ENCODE measurements at places on chromosomes 1 and 21.

GRCh38 chr21:33032434-33033047 lies 6.8 kb downstream of the OLIG2 start:
- no peak for DNase-seq

- no peak for DNase-seq
Measured at GRCh38 chr1:156615946-156616345, 3.3 kb upstream of the HAPLN2 start.

- DNase-seq: peak; percentile 21
Measured at GRCh38 chr1:84540759-84541158, 33.5 kb downstream of the CTBS start.

DNA sequence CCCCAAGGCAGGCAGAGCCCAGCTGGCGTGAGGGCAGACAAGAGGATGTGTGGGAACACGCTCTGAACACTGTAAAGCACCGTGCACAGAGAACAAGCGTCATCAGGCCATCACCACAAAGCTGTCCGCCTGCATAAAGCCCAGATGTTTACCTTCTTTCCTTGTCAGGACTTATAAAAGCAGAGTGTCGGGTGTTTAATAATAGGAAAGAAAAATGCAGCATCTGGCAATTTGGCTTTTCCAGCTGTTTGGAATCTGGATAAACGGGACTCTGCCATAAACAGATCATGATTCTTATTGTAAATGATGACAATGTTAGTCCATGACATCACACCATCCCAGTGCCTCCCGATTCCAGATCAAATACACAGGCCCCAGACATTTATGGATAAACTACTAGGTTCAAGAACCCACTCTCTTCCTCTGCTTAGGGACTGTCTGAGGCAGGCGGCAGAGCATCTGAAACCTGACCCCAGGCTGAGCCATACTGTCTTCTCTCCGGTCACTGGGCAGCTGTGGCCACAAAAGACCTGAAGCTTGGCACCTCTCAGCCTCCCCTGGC lies 4.2 kb downstream of the GLIS1 start:
- peak; percentile 49 for DNase-seq

DNA sequence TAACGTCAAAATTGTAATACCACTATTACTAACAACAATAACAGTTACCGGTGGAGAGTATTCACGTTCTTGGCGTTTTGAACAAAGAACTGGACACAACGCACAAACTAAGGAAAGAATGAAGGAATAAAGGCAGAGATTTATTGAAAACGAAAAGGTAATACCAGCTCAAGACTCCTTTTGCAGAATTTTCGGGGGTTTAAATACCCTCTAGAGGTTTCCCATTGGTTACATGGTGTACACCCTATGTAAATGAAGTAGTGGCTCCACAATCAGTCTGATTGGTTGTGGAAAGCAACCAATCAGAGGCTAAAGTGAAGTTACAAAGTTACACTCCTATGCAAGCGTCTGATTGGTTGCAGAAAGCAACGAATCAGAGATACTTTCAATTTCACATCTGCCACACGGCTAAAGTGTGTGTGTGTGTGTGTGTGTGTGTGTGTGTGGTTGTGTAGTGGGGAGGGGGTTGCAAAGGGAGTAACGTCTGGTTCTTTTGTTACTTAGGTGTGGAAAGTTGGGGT lies 1.1 kb upstream of the GTF2B start:
- DNase-seq: no peak

DNA sequence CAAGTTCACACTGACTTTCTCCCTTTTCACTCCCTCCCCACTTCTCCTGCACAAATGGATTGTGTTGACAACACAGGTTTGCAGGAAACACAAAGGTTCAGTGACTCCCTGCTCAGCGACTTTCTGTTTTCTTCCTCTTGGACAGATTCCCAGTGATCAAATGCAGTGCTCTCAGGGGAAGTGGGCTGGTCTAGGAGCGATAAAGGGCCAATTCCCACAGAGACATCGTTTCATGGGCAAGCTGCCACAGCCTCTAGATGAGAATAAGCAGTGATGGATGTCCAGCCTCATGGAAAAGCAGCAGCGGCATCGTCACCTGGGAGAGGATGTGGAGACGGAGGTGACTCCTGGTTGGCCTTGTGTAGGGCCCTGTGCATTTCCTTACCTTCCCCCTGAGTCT lies 30.6 kb downstream of the FYB2 start:
- DNase-seq: no peak

DNA sequence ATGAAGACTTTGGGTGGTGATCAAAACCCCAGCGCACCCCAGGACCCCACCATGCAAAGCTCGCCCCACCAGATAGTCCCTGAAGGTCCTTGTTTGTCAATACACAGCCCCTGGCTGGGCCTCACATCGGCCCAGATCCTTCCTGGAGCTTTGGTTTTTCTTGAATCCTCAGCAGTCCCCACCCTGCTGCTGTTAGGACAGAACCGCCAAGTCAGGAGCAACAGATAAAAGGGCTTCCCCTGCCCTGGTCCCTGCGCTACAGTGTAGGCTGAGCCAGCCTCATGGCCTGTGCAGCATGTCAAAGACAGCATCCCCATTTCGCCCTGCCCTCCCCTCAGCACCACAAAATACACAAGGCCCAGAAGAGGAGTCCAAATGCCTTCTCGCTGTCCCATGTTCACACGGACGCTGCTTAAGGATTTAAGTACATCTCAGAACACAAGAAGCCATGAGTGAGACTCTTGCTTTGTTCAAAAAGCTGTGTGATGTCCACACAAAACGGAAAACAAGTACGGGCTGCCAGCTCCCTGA lies 65.7 kb downstream of the PSMG1 start:
- no peak for DNase-seq

DNA sequence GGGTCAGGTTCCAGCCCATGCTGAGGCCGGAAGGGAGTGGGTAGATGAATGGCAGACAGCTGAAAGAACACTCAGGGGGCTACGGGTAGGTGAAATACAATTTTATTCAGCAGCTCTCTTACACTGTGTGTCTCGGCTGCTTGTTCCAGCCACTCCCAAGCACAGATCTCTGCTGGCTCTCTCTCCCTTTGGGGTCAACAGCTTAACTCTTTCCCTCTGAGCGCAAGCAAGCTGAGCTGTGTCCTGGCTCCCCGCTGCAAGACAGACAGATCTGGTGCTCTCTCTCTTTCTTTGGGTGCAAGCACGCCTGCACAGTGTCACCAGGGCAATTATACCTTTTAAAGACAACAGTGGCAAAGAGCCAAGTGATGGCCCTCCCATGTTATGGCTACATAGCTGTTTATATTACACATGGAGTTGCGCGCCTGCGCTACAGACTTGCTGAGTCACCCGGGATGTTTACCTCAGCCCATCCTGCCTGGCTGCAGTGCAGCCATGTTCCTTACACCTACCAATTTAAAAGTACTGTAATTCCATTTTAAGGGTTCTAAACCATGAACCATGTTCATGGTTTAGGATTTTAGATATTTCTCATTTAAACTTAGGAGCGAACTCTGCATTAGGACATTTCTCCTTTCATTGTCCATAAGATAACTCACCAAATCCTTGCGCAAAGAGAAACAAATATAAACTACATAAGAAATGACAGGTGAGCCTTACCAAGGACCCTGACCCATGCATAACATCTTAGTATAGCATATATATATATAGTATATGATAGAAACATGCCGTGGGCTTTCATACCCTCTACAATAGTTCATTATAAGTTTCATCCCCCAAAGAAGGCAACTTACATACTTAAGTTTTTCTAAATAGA lies 396.5 kb downstream of the SMYD3 start:
- DNase-seq: no peak

GRCh38 chr1:202376247-202376646 lies 27.7 kb downstream of the PPP1R12B start:
- no peak for DNase-seq

DNA sequence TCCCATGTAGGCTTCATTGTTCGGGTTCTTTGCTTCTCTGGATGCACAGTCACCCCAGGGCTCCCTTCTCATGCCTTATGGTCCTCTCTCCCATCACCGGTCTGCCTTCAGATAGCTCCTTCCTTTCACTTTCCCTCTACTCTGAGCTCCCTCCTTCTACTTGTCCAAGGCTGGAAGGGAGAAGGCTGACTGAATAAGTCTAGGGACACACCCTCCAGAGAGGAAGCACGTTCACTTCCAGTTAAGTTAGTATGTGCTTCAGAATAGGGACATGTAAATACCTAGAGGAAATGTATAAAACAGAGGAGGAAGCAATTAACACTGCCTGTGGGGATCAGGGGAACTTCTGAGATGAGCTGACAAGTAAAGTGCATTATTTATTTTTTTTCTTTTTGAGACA lies 23.5 kb downstream of the CXADR start:
- no peak for DNase-seq

DNA sequence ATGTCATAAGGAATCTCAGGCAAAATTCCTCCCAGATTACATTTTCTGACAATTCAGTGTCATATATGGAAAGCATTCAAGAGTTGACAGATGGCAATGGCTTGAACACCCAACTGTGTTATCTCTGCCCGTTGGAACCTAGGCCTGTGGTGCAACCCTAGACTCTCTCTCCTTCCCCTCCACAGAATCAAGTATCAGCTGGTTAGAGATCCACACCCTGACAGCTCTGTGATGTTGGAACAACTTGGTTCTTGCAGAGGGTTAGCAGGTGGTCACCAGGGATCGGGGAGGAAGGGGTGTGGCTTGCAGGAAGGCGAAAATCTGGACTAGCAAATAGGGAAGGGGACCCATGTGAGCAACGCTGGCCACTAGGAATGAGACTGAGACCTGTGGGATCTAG lies 26.3 kb downstream of the PCSK9 start:
- no peak for DNase-seq

DNA sequence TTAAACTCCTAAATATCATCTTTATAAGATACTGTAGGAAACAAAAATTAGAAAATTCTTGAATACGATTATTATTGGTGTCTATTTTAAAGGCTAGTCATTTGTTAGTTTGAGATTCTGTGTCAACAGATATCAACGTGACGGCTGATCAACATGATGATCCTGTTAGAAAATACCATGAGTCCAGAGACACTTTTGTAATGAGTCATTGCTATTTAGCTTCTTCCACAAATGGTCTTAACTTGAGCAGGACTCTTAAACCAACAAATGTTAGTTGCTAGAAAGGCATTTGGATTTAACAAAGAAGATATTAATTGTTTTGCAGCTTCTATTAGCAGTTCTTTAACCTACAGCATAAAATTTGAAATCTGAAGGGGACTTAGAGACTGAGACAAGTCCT lies 131.2 kb downstream of the TGFB2 start:
- DNase-seq: no peak

GRCh38 chr21:26448751-26449150 lies 124.3 kb downstream of the CYYR1 start:
- DNase-seq: no peak

GRCh38 chr1:208154040-208154439 lies 90.1 kb downstream of the PLXNA2 start:
- DNase-seq: no peak

- DNase-seq: no peak
Measured at GRCh38 chr1:9167638-9168037, 38.7 kb upstream of the GPR157 start.

- DNase-seq: no peak
Measured at GRCh38 chr1:154747380-154747739, 122.7 kb downstream of the KCNN3 start.

- DNase-seq: no peak
Measured at GRCh38 chr1:162498496-162498810, 835 bp downstream of the UHMK1 start.

- no peak for DNase-seq
Measured at GRCh38 chr1:60425528-60425927, 352.0 kb upstream of the C1orf87 start.

DNA sequence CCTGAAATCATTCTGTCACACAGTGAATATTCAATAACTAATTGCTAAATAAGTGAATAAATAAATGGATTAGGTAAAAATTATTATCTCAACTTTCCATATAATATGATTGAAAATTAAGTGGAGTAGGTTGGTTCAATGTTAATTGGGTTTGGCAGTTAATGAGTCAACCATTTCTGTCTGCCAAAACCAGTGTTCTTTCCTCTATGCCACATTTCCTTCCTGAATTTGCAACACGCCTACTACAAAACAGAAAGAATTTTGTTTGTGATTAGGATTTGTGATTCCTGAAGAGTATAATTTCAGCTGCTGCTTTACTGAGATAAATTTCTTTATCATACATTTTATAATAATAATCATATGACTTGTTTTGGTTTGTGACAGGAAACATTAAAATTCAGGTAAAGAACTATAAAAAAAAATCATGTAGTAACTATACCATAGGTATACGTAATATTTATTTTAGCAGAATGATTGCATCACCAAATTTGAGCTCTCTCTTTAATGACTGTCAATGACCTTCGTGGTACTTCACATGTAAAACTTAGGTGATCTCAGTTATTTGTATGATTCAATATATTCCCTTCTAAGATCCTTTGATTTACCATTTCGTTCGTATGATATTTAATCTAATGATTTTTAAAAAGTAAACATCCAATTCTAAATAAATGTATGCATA lies 241.3 kb downstream of the KCNT2 start:
- DNase-seq: no peak

- DNase-seq: no peak
Measured at GRCh38 chr1:245999697-246000637, 507.1 kb downstream of the SMYD3 start.

DNA sequence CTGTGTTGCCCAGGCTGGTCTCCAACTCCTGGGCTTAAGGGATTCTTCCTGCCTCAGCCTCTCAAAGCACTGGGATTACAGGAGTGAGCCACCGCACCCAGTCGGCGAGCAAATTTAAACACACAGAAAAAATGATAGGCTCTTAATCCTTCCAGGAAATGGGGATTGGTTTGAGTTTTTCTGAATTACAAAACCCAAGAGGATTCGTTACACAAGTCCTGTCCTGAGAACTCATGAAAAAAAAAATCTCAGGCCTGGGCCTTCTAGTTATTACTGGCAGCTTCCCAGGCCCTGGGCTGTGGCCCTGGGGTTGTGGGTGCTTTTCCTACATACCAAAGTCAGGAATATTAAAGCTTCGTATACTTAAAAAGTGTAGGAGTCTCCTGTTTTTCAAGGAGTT lies 6.3 kb upstream of the IFNGR2 start:
- DNase-seq: peak; percentile 54

DNA sequence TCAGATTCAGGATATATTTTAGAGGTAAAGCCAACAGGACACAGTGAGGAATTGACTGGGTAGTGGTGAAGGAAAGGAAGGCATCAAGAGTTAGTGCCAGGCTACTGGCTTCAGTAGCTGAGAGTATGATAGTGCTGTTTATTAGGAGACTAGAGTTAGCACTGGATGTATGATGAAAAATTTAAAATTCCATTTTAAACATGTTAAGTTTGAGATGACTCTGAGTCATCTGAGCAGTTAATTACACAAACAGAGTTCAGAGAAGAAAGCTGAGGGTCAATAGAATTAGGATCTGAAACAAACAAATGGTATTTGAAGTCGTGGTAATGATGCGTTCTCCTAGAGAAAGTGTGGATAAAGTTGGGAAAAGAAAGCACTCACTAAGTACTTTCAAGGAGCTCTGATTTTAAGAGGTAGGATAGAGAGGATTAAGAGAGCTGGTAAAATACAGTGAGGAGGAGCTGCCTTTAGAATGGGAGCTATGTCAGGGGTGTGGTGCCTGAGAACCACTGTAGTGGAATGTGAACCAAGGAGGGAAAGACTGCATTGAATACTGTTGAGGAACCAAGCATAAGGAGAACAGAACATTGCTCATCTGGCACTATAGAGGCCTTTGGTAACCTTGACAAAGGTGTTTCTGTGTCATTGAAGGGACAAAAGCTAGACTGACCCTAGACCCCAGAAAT lies 21.7 kb upstream of the SHCBP1L start:
- no peak for DNase-seq
